Foreskin keratinocyte (primary cell): ENCODE measurements at places on chromosomes 4 and X.

GRCh38 chrX:23773601-23774175, 9.3 kb upstream of the SAT1 start:
- DNase-seq: no peak

DNA sequence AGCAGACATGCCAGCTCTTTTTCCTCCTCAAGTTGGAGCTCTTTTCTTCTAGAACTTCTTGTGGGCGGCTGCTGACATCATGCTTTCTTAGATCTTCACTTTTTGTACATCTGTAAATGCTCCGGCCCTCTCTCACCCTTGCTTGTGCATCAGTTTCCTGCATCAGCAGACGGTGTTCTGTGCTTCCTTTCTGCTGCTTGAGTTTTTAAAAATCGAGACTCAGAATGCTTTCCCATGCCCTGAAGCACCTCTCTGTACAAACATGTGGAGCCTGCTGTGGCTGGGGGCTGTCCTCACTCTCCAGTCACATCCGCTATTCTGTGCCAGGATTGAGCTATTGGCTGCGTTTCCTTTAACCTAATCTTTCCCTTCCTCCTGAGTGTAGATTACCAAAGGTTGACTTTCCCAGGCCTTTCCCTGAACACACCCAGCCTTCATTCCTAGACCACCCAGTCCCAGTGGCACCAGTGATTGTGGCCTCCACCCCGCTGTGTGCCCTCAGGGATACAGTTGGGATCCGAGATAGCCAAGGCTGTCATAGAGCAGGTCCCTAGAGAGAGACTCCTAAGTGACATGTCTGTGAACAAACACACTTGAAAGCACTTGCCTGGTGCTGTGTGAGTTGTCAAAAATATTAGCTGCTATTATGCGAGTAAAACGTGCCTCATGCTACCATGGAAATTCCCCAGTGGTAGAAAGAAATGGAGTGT, 41.9 kb downstream of the TNIP2 start:
- peak; percentile 36 for DNase-seq

DNA sequence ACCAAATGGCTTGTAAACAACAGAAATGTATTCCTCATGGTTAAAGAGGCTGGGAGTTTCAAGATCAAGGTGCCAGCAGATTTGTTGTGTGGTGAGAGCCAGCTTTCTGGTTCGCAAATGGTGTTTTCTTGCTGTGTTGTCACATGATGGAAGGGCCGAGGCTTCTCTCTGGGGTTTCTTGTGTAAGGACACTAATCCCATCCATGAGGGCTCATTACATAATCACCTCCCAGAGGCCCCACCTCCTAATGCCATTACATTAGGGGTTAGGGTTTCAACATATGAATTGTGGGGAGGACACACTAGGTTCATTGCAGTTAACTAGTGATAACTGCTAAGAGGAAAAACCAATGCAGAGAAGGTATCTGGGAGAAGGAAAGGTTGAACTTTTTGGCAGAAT, 103.5 kb upstream of the ENPEP start:
- no peak for DNase-seq

DNA sequence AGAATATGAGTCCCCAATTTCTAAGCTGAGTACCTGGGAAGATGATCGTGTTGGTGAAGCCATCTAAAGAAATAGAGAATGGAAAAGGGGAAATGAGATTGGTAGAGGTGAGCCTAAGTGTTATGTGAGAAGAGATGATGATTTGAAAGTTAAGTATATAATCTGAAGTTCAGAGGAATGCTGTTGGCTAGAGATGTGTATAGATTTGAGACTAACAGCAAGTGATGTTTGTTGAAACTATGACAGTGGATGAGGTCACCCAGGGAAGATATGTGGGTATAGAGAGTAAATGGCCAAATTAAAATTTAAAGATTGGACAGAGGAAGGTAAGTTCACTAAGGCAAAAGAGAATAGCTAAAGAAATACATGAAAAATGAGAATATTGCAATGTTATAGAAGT, 324.2 kb downstream of the MAPK10 start:
- DNase-seq: peak; percentile 54

GRCh38 chr4:77818602-77819403, at the start of gene CNOT6L:
Gene CNOT6L, minus strand, starts transcription at chr4:77819368. Its CDS starts 60 bp downstream, at chr4:77819308.
- peak; percentile 50 for DNase-seq

DNA sequence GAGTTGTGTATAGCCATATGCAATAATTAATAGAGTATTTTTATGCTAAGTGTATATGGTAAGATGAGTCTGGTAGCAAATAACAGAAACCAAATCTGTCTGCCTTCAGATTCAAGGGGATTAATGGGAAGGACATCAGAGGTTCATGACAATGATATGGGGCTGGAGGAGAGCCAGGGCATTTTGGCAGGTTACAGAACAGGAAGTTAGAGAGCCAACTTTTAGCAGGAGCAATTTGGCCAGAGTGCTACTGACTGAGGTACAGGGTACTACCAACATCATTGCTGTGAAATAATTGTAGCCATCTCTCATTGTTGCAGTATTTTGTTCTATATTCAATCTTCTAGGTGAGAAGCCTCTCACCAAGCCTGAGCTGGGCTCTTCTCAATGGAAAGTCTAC, 210.9 kb upstream of the FAM47A start:
- DNase-seq: no peak

- no peak for DNase-seq
Measured at GRCh38 chrX:129831091-129831885, 12.4 kb downstream of the ZDHHC9 start.

DNA sequence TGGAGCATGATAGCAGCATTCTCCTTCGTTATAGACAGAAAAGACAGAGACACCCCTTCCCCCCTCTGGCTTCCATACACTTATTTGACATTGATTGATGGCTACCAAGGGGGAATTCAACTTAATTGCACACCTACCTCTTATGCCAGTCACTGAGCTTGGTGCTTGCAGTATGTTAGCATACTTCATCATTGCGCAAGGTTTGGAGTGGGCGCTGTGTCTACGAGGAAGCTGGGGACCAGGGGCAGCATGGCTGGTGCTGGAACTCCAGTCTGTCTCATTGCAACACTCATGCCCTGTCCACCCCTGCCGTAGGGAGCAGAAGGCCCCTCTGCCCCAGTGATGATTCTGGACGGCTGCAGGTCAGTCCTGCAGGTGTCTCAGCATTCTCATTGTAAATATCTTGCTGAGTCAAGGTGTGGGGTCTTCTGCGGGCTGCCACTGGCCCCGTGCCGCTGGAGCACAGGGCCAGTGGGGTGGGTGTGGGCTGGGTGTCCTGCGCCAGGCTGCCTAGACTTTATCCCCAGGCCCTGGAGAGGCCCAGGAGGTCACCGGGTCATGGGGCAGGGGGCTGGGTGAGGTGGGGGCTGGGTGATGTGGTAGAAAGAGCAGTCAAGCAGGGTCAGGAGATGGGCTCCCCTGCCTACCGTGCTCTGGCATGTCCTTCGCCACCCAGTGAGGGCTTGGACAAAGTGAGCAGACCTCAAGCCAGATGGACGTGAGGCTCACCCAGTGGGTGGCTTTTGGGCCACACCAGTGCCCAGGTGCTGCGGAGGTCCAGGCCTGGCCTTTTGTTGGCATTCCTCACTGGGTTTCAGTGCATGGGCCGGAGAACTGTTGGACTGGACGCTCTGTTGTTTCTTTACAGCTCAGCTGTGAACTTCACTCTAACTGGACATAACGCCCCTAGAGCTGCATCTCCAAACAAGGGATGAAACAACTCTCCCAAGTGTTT, 85.5 kb downstream of the PSAPL1 start:
- DNase-seq: no peak

- DNase-seq: no peak
Measured at GRCh38 chr4:145494666-145495270, 13.1 kb downstream of the SMAD1 start.

DNA sequence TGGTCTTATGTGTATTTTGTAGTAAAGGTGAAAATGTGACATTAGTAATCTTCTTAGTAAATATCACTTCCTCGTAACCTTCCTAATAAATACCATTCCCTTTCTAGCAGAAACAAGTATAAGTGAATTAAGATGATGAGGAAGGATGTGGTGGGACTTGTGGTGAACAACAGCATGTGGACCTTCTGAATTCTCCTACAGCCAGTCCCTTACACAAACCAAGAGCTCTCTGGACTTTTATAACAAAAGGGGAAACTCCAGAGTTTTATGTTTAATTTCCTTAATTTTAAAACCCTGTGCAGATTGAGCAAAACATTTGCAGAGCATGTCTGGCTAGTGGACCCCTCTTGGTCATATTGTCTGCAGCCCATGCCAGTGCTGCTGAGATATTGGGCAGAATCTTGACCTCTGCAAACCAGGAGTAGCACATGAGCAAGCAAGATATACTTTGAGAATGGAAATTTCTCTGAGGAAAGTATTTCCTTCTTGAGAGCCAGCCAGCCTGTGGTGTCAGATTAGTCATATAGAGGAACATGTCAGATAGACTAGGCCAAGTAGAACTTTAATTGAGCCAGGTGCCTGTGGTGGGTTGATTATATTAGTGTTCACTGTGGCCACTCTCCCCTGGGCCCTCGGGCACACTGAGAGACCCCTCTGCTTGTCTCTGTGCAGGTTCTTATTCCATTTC, 328.2 kb downstream of the DKK2 start:
- DNase-seq: no peak
